ENCODE measurements at places on chromosomes 11 and 22.

GRCh38 chr11:119849872-119850271 lies 120.9 kb upstream of the NECTIN1 start:
- H3K27ac ChIP-seq = no peak overlapping the region
- DNase-seq = no peak

GRCh38 chr11:87036756-87037449 lies 831 bp upstream of the TMEM135 start:
- peak overlapping the region; percentile 18 for H3K27ac ChIP-seq
- no peaks in the 10 kb centered on the region for H3K27me3 ChIP-seq
- peaks cover 5% of the 10 kb centered on the region for H3K36me3 ChIP-seq
- H3K4me1 ChIP-seq = peaks cover 4% of the 10 kb centered on the region
- peak overlapping the region; percentile 96 for H3K4me3 ChIP-seq

DNA sequence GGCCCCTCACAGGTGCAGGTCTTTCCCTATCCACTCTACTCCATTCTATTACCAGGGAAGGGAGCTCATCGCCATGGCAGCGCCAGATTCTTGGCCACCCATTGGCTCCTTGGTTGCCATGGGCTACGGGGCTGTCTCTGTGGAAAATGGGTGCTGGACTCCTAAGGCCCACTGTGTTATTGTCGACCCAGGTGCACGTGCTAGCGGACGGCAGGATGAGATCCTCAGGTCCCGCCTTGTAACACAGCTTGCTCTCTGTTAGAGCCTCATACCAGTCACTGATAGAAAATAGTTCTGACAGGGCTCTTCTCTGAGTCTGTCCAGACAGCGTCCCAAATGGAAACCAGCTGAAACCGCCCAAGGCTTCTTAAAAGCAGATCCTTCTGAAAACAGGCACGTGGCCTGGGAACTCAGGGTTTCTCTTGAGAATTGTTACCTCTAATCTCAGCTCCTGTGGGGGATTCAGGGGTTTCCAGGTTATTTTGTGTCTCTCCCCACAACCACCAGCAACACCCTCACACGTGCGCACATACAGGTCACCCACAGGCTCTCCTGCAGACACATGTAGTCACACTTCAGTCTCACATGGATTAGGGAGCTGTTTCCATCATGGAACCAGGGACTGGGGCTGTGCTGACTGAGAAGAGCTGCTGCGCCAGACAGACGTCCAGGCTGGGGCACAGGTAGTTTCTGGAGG lies 1.5 kb downstream of the TUB start:
- DNase-seq = no peak
- H3K27me3 ChIP-seq = no peaks in the 10 kb centered on the region
- peak overlapping the region; percentile 77 for H3K4me3 ChIP-seq
- H3K4me1 ChIP-seq = peaks cover 12% of the 10 kb centered on the region

- H3K4me3 ChIP-seq = no peak overlapping the region
- no peak for DNase-seq
- H3K27ac ChIP-seq = no peak overlapping the region
- peaks cover 6% of the 10 kb centered on the region for H3K4me1 ChIP-seq
These were observed 71.7 kb downstream of the CCDC81 start for GRCh38 chr11:86446163-86446923.

DNA sequence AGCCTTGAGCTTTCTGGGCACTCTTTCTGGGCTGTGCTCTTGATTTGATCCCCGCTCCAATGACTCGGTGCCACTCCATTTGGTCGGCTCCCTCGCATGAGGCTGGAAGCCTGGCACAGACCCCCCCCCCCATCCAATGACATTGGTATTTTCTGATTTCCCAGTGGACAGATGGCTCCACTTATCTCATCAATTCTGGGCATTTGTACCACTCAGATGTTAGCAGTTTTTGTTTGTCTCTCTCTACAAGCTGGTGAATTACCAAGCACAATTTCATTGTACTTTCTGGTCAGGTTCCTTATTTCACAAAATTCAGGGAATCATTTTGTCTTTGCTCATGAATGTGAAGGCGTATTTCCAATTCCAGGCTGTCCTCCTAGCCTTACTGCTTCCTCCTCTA lies 9.1 kb downstream of the DNAL4 start:
- H3K4me1 ChIP-seq = no peaks in the 10 kb centered on the region
- H3K27me3 ChIP-seq = no peaks in the 10 kb centered on the region
- no peak overlapping the region for H3K27ac ChIP-seq
- no peak for DNase-seq
- H3K36me3 ChIP-seq = peaks cover 23% of the 10 kb centered on the region

- H3K27me3 ChIP-seq = peaks cover 51% of the 10 kb centered on the region
- no peaks in the 10 kb centered on the region for H3K36me3 ChIP-seq
- no peak overlapping the region for H3K27ac ChIP-seq
- H3K4me1 ChIP-seq = peaks cover 3% of the 10 kb centered on the region
These were observed 8.2 kb upstream of the CCDC188 start for GRCh38 chr22:20159076-20159475.

DNA sequence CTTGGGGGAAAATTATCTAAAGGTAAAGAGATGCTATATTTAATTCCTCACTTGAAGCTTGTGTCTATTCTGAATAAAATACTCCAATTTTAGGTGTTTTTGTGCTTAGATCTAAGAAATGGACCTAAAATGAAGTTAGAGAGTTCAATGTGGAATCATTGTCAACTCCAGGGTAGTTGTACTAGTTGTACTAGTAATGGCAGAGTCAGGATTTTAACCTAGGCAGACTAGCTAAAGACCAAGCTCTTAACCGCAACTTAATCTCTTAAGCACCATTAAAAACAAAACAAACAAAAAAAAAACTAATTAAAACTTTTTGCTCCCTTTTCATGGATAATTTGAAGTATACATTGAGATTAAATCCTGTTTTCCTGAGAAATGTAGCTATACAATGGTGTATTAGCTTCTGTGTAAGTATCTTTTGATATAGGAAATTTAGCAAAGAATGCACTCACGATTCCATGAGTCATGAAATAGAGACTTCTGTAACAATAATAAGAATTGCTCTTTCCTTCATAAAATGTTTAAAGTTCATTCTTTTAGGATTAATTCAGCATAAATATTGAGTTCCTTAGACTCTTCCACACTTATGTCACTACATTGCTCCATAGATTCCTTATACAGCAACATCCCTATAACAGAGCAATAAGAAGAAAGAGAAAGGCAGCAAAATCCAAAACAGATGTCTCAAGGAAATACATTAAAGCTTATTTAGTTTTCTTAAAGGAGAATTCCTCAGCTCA lies 26.5 kb upstream of the SOX6 start:
- H3K27ac ChIP-seq = no peak overlapping the region
- no peaks in the 10 kb centered on the region for H3K4me1 ChIP-seq
- no peak for DNase-seq
- H3K4me3 ChIP-seq = no peak overlapping the region
- no peaks in the 10 kb centered on the region for H3K27me3 ChIP-seq

DNA sequence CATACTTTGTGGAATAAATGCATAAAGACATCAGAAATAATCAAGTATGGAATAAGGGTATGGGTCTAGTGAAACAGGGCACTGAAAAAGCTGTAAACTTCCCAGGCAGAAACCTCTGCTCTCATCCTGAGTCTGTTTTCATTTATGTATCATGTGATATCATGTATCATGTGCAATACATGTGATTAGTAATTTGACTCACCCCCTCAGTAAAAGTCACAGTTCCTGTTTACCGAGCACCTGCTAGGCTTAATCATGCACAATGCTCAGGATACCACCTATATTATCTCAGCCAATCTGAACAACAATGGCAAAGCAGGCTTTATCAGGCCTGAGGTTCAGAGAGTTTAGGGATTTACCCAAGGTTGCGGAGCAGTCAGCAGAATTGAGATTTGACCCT lies 250.6 kb upstream of the TENM4 start:
- H3K36me3 ChIP-seq = no peaks in the 10 kb centered on the region
- H3K27me3 ChIP-seq = no peaks in the 10 kb centered on the region
- no peak overlapping the region for H3K27ac ChIP-seq
- no peaks in the 10 kb centered on the region for H3K4me1 ChIP-seq
- no peak for DNase-seq

GRCh38 chr11:94150056-94150455 lies 21.4 kb downstream of the PANX1 start:
- no peaks in the 10 kb centered on the region for H3K27me3 ChIP-seq
- no peak for DNase-seq
- H3K36me3 ChIP-seq = peaks cover 12% of the 10 kb centered on the region
- no peak overlapping the region for H3K4me3 ChIP-seq

DNA sequence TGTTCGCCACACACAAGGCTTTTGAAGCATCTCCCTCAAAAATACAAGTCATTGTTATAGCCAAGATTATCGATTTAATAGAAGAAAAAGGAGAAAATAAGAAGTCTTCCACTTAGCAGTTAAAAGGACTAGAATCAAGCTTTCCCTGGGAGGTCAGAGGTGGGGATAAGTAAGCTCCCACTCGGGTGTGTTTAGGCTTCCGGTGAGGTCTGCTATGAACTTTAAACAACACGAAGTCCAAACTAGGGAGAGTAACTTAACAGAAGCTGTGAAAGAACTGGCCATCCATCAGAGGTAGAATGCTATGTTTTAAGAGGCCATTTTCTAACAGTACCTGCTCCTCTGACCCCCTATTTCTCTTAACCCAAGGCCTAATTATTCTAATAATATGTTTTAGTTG lies 91.4 kb upstream of the APOA1 start:
- peak; percentile 21 for DNase-seq
- H3K4me1 ChIP-seq = no peaks in the 10 kb centered on the region
- H3K27me3 ChIP-seq = no peaks in the 10 kb centered on the region
- no peak overlapping the region for H3K4me3 ChIP-seq
- no peak overlapping the region for H3K27ac ChIP-seq
- peaks cover 10% of the 10 kb centered on the region for H3K36me3 ChIP-seq

DNA sequence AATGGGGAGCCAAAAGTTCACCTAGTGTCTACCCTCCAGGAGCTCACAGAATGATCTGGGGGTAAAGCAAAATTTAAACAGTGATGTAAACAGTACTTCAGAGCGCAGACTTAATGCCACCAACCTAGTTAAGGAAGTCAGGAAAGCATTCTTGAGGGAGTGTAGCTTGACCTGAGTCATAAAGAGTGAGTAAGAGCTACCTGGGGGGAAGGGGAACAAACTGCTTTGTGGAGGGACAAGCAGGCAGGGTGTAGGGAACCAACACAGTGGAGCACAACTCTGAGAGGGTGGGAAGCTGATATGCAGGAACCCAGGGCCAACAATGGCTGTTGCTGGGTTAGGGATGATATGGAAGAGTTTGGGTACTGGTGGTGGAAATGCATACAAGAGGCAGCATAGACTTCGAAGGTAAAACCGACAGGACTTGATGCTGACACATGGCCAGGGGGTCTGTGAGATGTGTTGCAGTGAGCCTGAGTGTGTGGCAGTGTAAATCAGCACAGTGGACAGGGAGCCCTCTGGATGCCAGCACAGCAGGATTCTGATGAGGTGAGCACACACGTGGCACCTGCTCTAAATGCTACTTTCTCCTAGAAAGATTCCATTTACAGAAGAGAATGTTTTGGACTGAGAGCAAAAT lies 58.3 kb upstream of the CYP2D6 start:
- no peaks in the 10 kb centered on the region for H3K27me3 ChIP-seq
- peaks cover 6% of the 10 kb centered on the region for H3K4me1 ChIP-seq

DNA sequence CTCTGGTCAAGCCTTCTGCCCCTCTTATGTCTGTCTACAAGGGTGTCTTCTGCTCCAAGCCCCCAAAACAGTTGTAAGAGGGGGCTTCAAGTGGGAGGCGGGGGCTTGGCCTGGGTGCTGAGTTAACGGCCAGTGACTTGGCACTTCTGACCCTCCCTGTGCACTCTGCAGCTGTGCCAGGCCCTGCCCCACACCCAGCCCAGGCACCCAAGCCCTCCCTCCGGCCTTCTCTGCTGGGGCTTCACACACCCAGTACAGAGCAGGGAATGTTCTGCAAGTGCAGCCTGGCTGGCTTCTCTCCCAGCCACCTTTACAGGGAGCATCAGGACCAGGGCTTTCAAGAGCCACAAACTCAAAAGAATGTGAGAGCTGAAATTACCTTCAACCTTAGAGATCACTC lies 3.8 kb downstream of the TMEM121B start:
- H3K4me3 ChIP-seq = no peak overlapping the region
- H3K27ac ChIP-seq = no peak overlapping the region
- peaks cover 51% of the 10 kb centered on the region for H3K27me3 ChIP-seq
- no peaks in the 10 kb centered on the region for H3K36me3 ChIP-seq

- no peaks in the 10 kb centered on the region for H3K36me3 ChIP-seq
- H3K27ac ChIP-seq = no peak overlapping the region
- DNase-seq = no peak
- H3K4me3 ChIP-seq = no peak overlapping the region
- peaks cover 4% of the 10 kb centered on the region for H3K4me1 ChIP-seq
- H3K27me3 ChIP-seq = no peaks in the 10 kb centered on the region
These were observed 19.4 kb downstream of the APLP2 start for GRCh38 chr11:130088919-130089673.

- H3K36me3 ChIP-seq = no peaks in the 10 kb centered on the region
- H3K4me3 ChIP-seq = no peak overlapping the region
- no peak for DNase-seq
- no peaks in the 10 kb centered on the region for H3K27me3 ChIP-seq
- H3K27ac ChIP-seq = no peak overlapping the region
- H3K4me1 ChIP-seq = no peaks in the 10 kb centered on the region
These were observed 195.8 kb downstream of the DLG2 start for GRCh38 chr11:85431319-85431718.

DNA sequence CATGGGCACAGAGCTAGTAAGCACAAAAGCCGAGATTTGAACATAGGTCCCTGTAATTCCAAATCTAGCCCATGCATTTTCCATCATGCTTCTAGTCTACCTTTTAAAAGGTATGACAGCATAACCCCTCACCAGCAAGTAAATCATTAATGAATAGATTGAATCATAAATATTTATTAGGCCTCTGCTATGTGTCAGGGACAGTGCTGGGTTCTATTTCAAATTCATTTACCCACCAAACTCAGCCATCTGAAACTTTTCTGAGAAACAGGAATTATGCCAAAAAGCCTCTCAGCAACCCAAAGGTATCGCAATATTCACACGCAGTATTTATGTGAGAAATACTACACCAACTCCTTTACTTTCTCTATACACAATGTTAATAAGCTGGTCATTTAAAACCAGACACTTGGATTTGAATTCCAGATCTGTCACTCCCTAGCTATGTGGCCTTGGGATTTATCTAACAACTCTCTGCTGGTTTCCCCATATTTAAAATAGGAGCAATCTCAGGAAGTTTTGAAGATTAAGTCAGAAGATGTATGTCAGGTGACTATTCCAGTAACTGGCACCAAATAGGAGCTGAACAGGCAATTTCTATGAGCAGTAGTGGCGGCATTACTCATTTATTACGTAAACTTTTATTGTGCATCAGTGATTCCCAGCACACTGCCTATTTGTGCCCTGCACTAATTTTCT lies 191.4 kb downstream of the TENM4 start:
- no peaks in the 10 kb centered on the region for H3K36me3 ChIP-seq
- H3K4me3 ChIP-seq = no peak overlapping the region
- no peak overlapping the region for H3K27ac ChIP-seq
- H3K27me3 ChIP-seq = no peaks in the 10 kb centered on the region
- H3K4me1 ChIP-seq = peaks cover 2% of the 10 kb centered on the region
